ENCODE measurements at places on chromosomes 4 and X.

DNA sequence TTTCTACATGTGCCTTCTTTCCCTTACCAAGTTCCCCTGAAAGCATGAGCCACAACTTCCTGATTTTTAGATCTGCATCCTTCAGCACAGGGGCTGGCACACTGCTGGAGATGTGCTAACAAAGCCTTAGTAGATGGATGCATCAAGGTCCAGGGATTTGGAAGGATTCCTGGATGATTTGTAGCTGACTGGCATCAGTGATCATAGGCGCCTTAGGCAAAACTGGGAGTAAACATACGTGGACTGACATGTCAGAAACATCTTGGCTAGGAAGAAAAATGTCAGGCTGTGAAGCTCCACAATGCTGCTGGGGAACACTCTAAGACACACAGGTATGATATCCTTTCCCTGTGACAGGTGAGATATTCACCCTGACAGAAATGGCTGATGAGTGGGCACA is 156.4 kb downstream of the AMELX start:
- no peak for DNase-seq

DNA sequence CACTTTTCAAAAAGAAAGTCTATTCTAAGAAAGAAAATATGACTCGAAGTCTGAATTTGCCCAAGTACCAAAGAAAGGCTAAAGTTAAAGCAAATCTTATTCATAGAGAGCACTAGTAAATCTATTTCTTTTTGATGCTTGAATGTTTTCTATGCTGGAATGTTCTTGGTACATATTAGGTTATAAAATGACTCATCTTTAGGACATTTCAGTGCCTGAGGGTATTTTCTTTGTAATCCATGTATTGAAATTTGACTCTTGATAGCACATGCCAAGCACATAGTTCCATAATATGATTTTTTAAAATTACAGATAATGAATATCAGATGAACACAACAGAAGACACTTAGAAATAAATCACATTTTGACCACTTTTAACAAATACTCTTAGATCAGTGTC is 232.8 kb downstream of the TRIML1 start:
- no peak for DNase-seq

GRCh38 chrX:103608306-103608963 is 672 bp downstream of the TCEAL3 start:
- DNase-seq = no peak

DNA sequence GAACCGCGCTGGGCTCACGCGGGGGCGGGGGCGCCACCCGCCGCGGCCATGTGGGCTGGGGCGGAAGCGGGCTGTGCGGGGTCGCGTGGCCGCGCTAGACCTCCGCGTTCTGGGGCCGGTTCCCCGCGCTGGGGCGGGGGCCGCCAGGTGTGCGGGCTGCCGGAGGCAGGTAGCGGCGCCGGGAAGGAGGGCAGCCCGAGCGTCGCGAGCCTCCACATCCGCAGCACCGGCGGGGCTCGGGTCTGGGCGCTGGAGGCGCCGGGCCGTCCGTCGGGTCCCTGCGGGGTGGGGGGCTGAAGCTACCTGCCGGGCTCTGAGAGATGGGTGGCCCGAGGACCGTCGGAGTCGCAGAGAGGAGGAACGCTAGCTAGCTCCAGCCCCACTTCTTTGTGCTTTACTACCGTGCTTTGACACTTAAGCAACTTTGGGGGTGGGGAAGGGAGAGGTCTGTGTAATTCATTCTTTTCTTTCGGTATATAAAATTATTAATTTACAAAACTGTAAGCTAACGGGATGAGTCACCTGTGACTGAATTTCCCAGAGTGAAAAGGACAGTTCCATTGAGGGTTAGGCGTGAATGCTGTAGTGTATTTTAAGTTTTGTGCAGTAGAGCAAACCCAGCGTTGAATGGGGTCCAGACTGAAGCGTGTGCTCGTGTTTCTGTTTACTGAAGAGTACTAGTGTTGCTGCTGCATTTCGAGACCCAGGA is 689 bp downstream of the METAP1 start:
- DNase-seq = no peak

DNA sequence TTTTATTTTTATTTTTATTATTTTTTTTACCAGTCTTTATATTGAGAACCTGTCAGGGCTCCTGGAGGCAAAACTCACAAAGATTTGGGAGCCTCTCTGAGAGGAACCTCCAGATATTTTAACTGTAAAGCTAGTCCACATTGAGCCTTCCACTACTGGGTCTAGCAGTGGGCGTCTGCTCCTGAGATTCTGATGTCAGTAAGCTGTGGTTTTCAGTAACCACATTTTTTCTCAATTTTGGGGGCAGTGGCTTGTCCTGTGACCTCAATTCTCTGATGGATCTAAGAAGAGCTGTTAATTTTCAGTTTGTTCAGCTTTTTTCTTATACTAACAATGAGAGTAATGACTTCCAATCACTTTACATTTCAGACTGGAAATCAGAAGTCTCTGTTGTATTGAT is 23.6 kb upstream of the GPRASP1 start:
- DNase-seq = no peak
